Hepatocyte (in vitro differentiated cells): ENCODE measurements at places on chromosomes 3 and 15. TPM values are rescaled to one million over a fixed set of nuclear protein-coding genes. Genes with fewer than 3 reads are reported as not detected.

The GP5 gene
- polyA plus RNA-seq, result 0.04 TPM in 1 of 2 replicates, not detected in the other

The LARP6 gene
- polyA plus RNA-seq, result 50.0 and 55.9 TPM in 2 replicates

The C15orf39 gene
- polyA plus RNA-seq, result 15.3 and 16.4 TPM in 2 replicates

The GOLGA8K gene
- polyA plus RNA-seq, result 0.15 TPM in 1 of 2 replicates, not detected in the other

The RGMA gene
- 2.5 and 2.8 TPM in 2 replicates for polyA plus RNA-seq

The RAD54L2 gene
- polyA plus RNA-seq, result 8.9 and 10.8 TPM in 2 replicates

The AMIGO3 gene
- 1.7 and 2.4 TPM in 2 replicates for polyA plus RNA-seq

The SUCNR1 gene
- polyA plus RNA-seq, result 0.40 and 0.45 TPM in 2 replicates

DNA sequence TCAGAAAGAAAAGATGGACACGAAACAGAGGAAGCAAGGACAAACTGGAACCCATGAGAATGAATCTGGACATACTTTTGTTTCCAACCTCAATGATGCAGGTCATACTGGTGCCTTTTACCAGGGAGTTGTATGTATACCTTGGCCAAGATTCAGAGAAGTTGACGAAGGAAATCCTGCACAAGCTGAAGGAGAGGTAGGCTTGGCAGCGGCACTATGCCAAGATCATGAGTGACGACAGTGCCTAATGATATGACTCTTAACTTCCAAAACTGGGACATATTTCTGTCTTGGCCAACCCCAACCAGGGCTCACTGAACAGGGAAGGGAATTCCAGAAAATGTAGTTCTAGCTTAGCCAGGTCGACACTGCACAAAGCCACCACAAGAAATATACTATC lies 149.2 kb upstream of the SLCO3A1 start:
- H3K4me3 ChIP-seq, result no peak overlapping the region
- H3K27me3 ChIP-seq, result peaks cover 3% of the 10 kb centered on the region
- no peaks in the 10 kb centered on the region for H3K4me1 ChIP-seq
- H3K27ac ChIP-seq, result no peak overlapping the region
- DNase-seq, result no peak

DNA sequence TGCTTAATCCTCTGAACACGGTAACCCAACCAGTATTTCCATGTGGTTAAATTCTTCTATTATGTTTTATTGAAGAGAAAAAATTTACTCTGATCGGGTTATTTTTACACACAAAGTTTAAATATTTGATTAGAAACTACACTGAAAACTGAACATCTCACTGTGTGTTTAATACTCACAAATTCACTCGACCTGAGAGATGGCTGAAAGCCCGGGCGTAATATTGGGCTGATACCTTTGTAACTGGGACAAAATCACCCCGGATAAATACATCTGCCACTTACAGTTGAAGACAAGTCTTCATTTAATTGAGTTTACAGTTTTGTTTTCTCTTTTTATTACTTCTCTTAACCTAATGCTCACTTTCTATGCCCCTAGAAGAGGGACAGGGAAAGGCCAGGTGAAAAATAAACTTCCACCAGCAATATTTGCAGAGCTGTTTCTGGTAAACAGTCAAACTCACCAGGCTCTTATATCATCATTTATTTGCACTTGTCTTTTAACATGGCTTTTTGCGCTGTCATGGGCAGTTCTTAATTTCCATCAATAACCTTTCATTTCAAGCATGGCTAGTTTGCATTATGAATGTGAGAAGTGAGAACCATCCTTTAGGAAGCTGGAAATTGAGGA lies 145.6 kb upstream of the TMCO5A start:
- DNase-seq, result no peak
- no peaks in the 10 kb centered on the region for H3K4me1 ChIP-seq
- no peaks in the 10 kb centered on the region for H3K27me3 ChIP-seq

DNA sequence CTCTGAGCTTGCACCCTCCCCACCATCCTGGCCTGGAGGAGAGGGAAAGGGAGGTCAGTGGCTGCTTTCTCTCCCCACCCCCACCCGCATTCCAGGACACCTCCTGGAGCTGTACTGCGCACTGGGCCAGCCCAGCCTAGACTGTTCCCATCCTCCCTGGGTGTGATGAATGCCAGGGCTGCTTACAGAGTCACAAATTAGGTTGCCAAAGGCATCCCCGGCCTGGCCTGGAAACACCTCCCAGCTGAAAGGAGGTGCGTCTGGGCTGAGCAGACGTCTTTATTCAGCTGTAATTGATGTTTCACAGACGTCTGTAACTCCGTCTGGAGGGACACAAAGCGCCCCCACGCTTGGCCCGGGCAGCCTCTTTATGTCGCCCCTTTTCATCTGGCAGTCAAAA lies 47.6 kb downstream of the RHCG start:
- H3K4me1 ChIP-seq, result no peaks in the 10 kb centered on the region
- no peaks in the 10 kb centered on the region for H3K36me3 ChIP-seq
- peaks cover 14% of the 10 kb centered on the region for H3K27me3 ChIP-seq
- H3K4me3 ChIP-seq, result no peak overlapping the region
- H3K27ac ChIP-seq, result no peak overlapping the region
- DNase-seq, result no peak

GRCh38 chr3:40901796-40902195 lies 297.5 kb upstream of the CTNNB1 start:
- no peak for DNase-seq
- no peaks in the 10 kb centered on the region for H3K27me3 ChIP-seq
- no peaks in the 10 kb centered on the region for H3K4me1 ChIP-seq

DNA sequence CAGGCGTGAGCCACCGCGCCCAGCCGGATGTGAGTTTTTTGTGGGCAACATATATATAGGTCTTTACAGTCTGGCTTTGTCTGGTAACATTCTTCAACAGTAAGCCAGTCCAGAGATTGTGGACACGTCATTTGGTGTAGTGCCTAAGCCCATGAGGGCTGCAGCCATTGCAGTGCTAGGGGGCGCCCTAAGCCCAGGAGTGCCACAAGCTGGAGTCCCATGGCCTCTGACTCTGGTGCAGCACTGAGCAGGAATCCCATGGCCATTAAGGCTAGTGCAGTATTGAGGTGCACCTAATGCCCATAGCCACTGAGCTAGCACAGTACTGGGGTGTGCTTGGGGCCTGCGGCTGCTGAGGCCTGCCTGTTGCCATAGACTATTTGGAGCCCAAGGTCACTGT lies 136.4 kb upstream of the NDN start:
- no peak overlapping the region for H3K27ac ChIP-seq
- no peak for DNase-seq
- H3K4me3 ChIP-seq, result no peak overlapping the region
- H3K4me1 ChIP-seq, result no peaks in the 10 kb centered on the region
- no peaks in the 10 kb centered on the region for H3K27me3 ChIP-seq
- no peaks in the 10 kb centered on the region for H3K36me3 ChIP-seq

- H3K36me3 ChIP-seq, result no peaks in the 10 kb centered on the region
- H3K27me3 ChIP-seq, result no peaks in the 10 kb centered on the region
- no peak overlapping the region for H3K27ac ChIP-seq
- no peaks in the 10 kb centered on the region for H3K4me1 ChIP-seq
Observed at GRCh38 chr3:127077068-127077467, 94.2 kb downstream of the PLXNA1 start.

DNA sequence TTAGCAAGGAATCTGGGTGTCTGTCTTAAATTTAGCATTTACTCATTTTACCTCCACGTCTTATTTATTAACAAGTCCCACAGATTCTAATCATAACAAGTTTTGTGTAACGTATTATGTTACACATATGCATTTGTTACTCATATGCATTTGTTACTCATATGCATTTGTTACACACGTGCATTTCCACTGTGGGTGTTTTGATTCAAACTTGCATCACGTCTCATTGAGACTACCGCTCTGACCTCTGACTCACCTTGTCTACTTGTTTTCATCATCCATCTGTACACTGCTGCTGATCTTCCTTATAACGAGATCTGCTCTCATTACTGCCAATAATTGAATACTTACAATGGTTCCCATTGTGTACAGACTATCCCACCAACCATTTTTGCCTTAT lies 1141.4 kb downstream of the TBL1XR1 start:
- H3K36me3 ChIP-seq, result no peaks in the 10 kb centered on the region
- no peaks in the 10 kb centered on the region for H3K27me3 ChIP-seq
- H3K4me1 ChIP-seq, result no peaks in the 10 kb centered on the region
- no peak for DNase-seq
- H3K27ac ChIP-seq, result no peak overlapping the region

- H3K27ac ChIP-seq, result peak overlapping the region; percentile 38
- H3K4me3 ChIP-seq, result no peak overlapping the region
- no peaks in the 10 kb centered on the region for H3K27me3 ChIP-seq
- DNase-seq, result no peak
- H3K36me3 ChIP-seq, result no peaks in the 10 kb centered on the region
- peaks cover 13% of the 10 kb centered on the region for H3K4me1 ChIP-seq
Observed at GRCh38 chr3:184003187-184003967, 14.3 kb downstream of the ABCC5 start.

- H3K36me3 ChIP-seq, result no peaks in the 10 kb centered on the region
- no peaks in the 10 kb centered on the region for H3K27me3 ChIP-seq
- peak overlapping the region; percentile 88 for H3K27ac ChIP-seq
- H3K4me3 ChIP-seq, result no peak overlapping the region
Observed at GRCh38 chr15:74396146-74396438, 28.6 kb upstream of the CYP11A1 start.

GRCh38 chr15:83178869-83179325 lies 28.7 kb downstream of the HDGFL3 start:
- H3K4me3 ChIP-seq, result no peak overlapping the region
- no peak overlapping the region for H3K27ac ChIP-seq
- no peaks in the 10 kb centered on the region for H3K4me1 ChIP-seq
- H3K36me3 ChIP-seq, result no peaks in the 10 kb centered on the region
- DNase-seq, result no peak
- no peaks in the 10 kb centered on the region for H3K27me3 ChIP-seq

GRCh38 chr3:139136469-139137202 lies 91.9 kb upstream of the PRR23C start:
- no peak for DNase-seq
- no peaks in the 10 kb centered on the region for H3K36me3 ChIP-seq
- H3K4me1 ChIP-seq, result no peaks in the 10 kb centered on the region
- no peak overlapping the region for H3K27ac ChIP-seq
- no peak overlapping the region for H3K4me3 ChIP-seq
- no peaks in the 10 kb centered on the region for H3K27me3 ChIP-seq

- H3K4me1 ChIP-seq, result no peaks in the 10 kb centered on the region
- DNase-seq, result no peak
- no peak overlapping the region for H3K4me3 ChIP-seq
- H3K27ac ChIP-seq, result no peak overlapping the region
- H3K27me3 ChIP-seq, result no peaks in the 10 kb centered on the region
- no peaks in the 10 kb centered on the region for H3K36me3 ChIP-seq
Observed at GRCh38 chr15:96851613-96852012, 521.1 kb downstream of the NR2F2 start.

DNA sequence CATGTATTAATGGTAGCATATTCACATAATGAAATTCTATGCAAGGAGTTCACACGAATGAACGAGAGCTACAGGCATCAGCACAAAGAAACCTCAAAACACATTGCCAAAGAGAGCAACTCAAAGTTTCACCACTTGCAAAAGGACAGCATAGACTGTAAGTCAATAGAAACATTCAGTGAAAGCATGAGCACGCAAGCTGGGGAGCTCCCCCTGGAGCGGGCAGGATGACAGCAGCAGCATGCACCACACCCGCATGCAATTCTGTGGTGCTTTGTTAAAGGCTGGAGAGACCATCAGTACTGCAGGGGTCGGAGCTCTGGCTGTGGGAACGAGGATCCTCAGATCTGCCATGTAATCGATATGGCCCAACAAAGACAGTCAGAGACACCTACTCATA lies 18.7 kb downstream of the OCA2 start:
- no peaks in the 10 kb centered on the region for H3K36me3 ChIP-seq
- H3K27ac ChIP-seq, result no peak overlapping the region
- H3K4me1 ChIP-seq, result peaks cover 11% of the 10 kb centered on the region
- H3K4me3 ChIP-seq, result no peak overlapping the region

GRCh38 chr15:31609258-31609681 lies 282.6 kb downstream of the KLF13 start:
- no peak overlapping the region for H3K27ac ChIP-seq
- DNase-seq, result no peak
- no peaks in the 10 kb centered on the region for H3K27me3 ChIP-seq
- peaks cover 16% of the 10 kb centered on the region for H3K4me1 ChIP-seq
- no peaks in the 10 kb centered on the region for H3K36me3 ChIP-seq

- H3K27me3 ChIP-seq, result no peaks in the 10 kb centered on the region
- no peak overlapping the region for H3K27ac ChIP-seq
- DNase-seq, result peak; percentile 35
- H3K36me3 ChIP-seq, result no peaks in the 10 kb centered on the region
- H3K4me3 ChIP-seq, result no peak overlapping the region
- peaks cover 6% of the 10 kb centered on the region for H3K4me1 ChIP-seq
Observed at GRCh38 chr3:55405436-55405835, 81.7 kb downstream of the WNT5A start.

DNA sequence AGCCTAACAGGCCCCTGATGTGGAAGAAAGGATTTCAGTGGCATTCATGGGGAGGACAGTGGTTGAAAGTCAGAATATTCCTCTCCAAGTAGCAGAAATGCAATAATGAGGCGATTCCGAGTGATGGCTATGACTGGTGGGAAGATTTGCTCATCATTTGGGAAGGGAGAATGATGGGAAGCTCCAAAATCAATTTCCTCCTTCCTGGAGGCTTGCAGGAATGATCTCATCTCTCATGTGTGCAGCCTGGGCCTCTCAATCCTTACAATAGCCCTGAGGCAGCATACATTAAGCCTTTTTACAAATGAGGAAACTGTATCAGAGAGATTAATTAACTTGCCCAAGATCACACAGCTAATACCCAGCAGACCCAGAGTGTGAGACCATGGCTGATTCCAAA lies 58.7 kb downstream of the BOC start:
- peaks cover 4% of the 10 kb centered on the region for H3K4me1 ChIP-seq
- no peak overlapping the region for H3K4me3 ChIP-seq
- no peaks in the 10 kb centered on the region for H3K27me3 ChIP-seq
- no peak for DNase-seq
- no peaks in the 10 kb centered on the region for H3K36me3 ChIP-seq

DNA sequence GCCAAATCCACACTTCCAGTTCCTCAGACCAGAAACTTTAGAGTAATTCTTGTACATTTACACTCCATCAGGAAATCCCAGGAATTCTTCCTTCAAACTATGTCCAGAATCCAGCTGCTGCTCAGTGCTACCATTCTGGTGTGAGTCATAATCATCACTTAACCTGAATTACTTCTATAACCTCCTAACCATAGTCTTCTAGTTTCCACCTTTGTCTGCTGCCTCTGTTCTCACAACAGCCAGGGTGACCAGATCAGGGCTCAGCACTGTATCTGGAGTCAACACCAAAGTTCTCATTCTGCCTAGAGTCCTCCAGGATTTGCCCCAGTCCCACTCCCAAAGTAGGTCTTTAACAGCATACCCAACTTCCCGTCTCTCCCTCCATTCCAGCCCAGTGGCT lies 3.4 kb downstream of the CLDND1 start:
- H3K27me3 ChIP-seq, result no peaks in the 10 kb centered on the region
- DNase-seq, result no peak
- H3K4me1 ChIP-seq, result peaks cover 6% of the 10 kb centered on the region

- H3K27ac ChIP-seq, result no peak overlapping the region
- H3K27me3 ChIP-seq, result no peaks in the 10 kb centered on the region
- H3K4me3 ChIP-seq, result no peak overlapping the region
- no peaks in the 10 kb centered on the region for H3K36me3 ChIP-seq
Observed at GRCh38 chr3:71358243-71358642, 225.3 kb downstream of the FOXP1 start.

- no peak overlapping the region for H3K4me3 ChIP-seq
- no peaks in the 10 kb centered on the region for H3K27me3 ChIP-seq
- H3K36me3 ChIP-seq, result no peaks in the 10 kb centered on the region
- no peaks in the 10 kb centered on the region for H3K4me1 ChIP-seq
Observed at GRCh38 chr15:31517711-31518110, 191.1 kb downstream of the KLF13 start.
